ENCODE measurements at places on chromosomes 2 and 18.

- no peak for DNase-seq
These were observed 44.5 kb downstream of the RPE start for GRCh38 chr2:210046851-210047500.

DNA sequence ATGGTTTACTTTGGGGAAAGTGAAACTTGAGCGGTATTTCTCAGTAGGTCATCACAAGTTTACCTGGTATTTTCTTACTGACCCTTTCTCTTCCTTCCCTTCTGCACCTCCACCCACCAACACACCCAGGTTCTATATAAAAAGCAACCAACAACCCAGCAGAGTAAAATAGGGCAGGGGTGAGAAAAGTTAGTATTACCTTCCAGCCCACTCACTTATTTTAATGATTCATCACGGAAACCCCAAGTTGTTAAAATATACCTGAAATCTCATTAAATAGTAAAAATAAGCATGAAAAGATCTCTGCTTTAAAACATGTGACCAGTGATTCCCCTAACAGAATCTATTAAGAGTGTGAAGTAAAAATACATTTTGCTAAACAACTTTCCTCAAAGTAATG is 306.1 kb downstream of the ZEB2 start:
- DNase-seq = no peak

- no peak for DNase-seq
These were observed 86.4 kb downstream of the XRCC5 start for GRCh38 chr2:216195565-216196029.

- DNase-seq = peak; percentile 61
These were observed 100.5 kb downstream of the CAPN13 start for GRCh38 chr2:30706534-30707303.

- DNase-seq = no peak
These were observed 51.9 kb downstream of the VRK2 start for GRCh38 chr2:58098254-58099095.

DNA sequence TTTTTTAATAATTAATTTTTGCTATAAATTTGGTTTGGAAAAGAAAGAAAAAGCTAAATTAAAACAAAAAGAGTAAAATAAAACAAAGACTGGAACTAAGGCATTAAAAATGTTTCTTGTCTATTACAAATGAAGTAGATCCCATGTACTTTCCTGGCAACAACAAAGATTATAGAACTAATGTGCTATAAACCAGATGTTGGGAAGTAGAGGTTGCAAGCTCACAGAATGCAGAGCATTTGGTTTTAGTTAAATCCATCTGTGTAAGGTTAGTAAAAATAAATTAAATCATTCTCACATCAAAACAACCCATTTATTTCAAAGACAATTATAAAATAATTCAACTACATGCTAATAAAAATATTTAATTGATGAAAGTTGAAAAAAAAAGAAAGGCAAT is 157.2 kb upstream of the ZC3H15 start:
- no peak for DNase-seq

DNA sequence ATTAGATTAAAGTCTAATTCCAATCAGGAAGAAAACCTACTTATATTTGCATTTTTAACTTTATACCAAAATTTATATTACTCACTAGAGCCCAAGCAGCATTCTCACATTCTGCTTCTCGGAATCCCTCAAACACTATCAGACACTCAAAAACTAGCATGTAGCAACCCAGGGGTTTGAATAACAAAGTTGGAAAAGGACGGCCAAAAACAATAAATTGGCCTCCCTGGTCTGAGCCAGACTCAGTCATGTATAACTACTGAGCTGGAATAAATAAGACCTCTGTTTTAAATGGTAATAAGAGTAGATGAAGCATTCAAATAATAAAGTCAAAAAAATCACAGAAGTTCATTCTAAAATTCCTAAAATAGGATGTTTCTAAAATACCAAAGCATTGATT is 290.9 kb downstream of the IRS1 start:
- no peak for DNase-seq

DNA sequence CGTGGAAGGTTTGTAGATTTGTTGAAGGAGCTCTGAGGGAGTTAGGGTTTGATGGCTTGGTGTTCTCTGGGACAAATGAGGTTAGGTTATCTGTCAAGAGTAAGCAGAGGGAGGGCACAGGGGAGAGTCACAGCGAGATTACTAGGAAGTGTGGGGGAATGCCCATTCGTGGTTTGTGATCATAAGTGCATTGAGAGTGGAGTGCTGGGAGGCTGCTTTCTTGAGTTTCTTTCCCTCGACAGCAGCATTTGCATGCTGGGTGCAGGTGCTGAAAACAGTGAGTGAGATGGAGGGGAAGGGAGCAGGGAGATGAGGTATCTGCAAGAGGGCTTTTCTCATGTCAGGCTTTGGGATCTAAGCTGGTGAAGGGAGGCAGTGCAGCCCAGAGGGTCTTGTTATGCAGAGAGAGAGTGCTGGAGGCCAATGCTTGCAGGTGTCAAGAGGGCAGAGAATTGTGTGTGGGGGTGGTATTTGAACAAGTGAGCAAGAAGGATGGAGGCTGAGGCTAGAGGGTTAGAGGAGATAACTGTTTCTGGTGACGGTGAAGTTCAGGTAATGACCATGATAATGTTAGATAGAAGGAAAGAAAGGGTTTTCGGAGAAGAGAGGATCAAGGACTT is 8.8 kb downstream of the RALB start:
- DNase-seq = no peak

DNA sequence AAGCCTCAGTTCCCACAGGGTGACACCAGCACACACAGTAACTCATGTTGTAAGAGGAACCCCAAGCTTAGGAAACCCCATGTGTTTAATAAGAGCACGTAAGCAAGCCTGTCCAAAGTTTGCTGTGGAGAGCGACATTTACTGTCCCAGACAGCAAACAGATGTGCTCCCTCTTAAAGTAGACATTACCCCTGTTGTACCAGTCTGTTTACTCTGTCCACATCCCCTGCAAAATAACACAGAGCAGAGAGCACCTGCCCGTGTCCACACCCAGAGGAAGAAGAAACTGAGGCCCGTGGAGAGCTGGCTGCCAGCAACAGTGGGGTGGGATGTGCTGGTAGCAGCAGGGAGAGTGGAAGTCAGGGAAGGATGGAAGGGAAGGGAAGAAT is 243.5 kb downstream of the GBX2 start:
- DNase-seq = no peak

Data from NCI-H1105 (cell line).